ENCODE measurements at places on chromosomes 7 and 10. TPM values are rescaled to one million over a fixed set of nuclear protein-coding genes. Genes with fewer than 3 reads are reported as not detected.

The C10orf67 gene
- total RNA-seq: 0.82 TPM

The ATRNL1 gene
- 11.7 TPM for total RNA-seq

The THSD7A gene
- total RNA-seq: 10.6 TPM

The ASZ1 gene
- not detected for total RNA-seq

The CAMK2B gene
- total RNA-seq: 26.7 TPM

The RNF133 gene
- total RNA-seq: 1.6 TPM

The TSPAN15 gene
- total RNA-seq: 64.6 TPM

The CUBN gene
- 3.5 TPM for total RNA-seq

Measured in tongue (tissue), 3 donors.